ENCODE measurements at places on chromosomes 7 and 10.

DNA sequence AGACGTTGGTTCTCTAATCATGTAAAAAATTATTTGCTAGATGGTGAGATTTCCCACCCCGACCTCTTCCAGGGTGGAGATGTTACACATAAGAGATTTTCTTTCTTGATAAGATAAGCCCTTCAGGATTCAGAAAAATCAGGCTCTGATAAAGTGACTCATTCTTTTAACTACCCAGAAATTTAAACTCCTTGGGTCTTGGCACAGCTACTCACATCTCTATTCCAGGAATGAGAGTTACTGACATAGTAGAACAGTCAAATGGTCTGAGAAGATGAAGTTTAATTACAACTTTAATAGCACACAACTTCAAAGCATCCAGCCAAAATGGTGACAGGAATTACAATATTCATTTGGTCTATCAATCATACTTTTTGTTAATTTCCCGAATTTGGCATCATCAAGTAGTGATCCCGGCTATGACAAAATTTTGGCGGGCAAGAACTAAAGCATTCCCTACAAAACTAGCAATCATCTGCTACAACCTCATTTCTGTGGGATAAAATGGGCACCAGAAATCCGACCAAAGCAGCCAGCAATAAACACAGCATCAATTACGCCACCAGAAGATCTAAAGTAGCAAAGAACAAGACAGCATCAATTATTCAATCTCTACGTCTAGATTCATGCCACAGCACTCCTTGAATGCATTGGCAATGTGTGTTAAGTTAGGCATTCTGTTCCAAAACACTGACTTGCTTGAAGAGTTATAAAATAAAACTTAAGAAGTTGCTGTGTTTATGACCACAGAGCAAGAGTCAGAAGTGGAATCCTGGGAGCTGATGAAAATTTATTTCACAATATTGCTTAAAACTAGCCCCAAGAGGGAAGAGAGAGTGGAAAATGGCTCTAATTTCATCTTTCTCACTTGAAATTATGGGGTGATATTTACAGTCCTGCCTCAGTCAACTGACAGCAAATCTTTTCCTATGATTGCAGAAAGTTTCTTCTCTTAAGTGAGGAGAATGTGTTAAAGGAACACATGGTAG, 565.7 kb upstream of the ANKRD30A start:
- DNase-seq, result no peak

DNA sequence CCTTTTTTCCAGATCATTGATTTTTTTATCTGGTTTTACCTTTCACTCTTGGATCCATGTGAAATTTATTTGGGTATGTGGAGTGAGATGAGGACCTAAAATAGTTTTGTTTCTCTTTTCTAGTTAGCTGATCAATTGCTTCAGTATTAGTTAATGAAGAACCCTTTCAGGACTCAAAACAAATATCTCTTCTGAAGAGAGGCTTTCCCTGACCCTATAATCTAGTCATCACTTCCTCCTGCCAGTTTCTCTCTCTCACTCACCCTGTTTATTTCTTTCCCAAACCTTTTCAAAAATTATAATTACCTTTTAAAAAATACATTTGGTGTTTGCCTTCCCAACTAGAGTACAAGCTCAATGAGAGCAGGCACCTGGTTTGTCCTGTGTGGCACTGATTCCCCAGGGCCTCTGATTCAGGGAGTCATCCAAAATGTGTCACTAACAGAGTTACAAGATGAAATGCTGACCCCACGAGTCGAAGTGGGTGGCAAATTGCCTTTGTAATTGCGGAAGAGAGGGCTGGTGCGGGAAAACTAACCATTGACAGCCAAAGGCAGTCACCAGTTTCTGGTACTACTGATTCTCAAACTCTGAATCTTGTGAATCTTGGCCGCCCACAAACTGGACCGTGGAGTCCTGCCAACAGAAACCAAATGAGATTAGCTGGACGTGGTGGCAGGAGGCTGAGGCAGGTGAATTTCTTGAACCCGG, 2.4 kb downstream of the TMEM140 start:
- DNase-seq, result no peak

- peak; percentile 70 for DNase-seq
Observed at GRCh38 chr7:100691676-100692577, 2.1 kb downstream of the GIGYF1 start.

DNA sequence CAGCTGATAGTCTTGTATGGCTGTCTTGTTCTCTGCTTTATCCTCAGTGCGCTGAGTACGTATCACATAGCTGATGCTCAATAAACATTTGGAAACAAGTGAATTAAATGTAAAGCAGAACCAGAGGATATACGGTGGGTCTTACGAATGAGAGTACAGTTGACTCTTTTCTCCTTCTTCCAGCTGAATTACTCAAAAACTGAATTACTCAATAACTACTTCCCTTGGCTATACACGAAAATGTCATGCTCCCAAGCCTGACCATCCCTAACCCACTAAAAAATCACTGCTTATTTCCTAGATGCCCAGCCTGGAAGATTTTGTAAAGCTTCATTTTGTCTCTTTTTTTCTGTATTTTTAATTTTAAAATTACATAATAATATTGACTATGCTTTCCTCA, 3.2 kb upstream of the RSU1 start:
- DNase-seq, result no peak

DNA sequence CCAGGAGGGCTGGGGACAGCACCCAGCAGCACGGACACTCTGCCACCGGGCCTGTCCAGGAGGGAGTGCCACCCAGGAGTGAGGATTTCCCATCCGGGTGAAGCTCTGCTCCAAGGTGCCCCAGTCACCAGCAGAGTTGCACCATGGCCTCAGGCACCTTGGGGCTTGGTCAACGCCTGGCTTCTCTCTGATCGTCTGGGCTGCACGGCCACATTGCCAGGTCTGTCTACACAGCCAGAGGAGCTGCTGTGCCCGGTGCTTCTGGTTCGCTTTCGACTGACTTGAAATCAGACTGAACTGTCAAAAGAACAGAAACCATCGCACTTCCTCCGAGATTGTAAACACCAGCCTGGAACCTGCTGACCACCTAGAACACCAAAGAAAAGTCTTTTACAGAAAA, 12.0 kb downstream of the SHH start:
- no peak for DNase-seq

DNA sequence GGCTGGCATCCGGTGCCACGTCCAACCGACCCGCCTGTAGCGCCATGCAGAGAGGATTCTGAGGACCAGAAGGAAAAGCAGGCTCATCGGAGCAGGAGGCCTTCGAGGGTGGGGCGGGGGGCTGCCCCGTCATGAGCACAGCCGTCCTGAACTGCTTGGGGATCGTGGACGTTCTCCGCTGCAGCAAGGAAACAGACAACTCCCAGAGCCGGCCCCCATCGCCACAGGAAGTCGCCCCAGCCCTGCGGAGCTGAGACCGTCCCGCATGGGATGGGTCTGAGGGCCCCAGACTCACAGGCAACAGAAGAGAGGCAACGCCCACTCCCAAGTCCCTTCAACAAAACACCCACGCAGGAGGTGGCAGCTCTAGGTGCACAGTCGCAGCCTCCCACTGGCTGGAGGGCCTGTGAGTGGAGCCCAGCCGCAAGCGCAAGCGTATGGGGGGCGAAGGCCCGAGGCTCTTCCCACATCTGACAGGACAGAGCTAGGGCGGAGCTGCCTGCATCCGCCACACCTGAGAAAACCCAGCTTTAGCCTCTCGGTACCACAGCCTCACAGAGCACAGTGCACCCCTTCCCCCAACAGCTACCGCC, 64.7 kb upstream of the TNRC18 start:
- no peak for DNase-seq

DNA sequence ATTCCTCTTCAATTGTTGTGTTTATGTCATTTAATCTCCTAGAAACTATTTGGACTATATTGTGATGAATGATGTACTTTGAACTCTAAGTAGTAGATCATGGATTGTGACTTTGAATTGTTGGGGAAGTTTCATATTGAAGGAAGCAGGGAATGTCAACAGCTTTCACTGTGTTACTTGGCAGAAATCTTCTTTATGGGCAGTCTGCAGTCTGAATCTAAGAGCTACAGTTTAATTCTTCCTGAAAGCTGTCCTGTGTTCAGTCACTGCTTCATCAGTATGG, 91.6 kb downstream of the PPP1R9A start:
- no peak for DNase-seq

DNA sequence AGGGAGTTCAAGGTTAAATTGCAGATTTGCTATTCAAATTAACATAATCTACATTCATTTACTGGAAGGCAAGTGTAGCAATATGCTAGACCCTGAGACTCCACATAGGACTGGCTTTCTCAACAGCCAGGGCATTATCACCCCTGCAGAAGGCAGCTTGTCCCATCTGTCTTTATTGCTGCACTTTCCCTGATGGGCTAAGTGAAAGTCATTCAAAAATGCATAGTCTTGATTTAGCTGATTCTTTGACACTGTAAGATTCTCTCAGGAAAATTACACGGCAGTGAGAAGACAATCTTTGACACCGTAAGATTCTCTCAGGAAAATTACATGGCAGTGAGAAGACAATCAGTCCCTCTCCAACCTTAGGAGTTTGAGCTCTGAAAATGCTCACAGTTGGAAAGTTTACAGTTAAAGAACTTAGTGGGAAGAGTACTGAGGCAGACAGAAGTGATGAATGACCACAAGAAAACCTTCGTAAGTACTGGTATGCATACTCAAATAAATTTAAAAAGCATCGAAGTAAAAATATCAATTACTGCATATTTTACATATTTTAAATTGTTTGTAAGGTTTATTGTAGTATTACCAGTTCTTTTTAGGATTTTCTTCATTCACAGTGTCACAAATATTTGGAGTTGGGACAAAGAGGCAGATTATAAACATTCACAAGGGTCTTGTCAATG, 88.9 kb downstream of the RAPGEF5 start:
- DNase-seq, result no peak

- no peak for DNase-seq
Observed at GRCh38 chr7:130948822-130949221, 214.8 kb upstream of the KLF14 start.

DNA sequence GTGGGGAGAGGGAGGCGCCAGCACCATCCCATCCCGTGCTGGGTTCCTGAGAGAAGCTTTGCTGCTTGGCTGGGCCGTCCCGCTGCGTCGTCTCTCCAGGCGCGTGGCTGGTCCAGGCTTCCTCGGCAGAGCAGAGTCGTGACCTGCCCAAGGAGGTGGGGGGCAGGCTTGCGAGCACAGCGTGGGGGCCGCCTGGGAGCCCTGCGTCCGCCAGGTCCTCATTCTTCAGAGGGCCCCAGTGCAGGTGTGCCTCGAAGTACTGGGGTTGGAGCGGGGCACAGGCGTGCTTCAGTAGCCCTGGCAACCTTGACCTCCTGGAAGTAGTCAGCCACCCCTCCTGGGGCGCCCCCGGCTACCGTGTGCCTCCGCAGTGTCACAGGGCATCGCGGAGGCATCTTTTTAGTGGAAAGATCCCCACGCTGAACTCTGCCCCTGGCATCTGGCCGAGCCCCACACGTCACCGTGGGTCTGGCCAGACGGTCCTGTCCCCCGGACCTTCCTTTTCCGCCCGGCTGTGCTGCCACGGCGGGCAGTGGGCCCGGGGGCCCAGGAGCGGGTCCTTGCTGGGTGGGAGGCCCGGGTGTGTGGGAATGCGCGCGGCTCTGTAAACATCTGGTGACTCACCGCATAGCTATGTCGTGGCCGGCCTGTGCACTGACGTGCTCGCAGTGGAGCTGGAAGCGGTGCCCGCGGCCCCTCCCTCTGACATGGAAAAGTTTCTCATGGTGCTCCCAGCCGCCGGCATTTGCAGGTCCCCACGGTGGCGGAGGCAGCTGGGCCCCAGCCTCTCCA, 6.4 kb downstream of the MAFK start:
- no peak for DNase-seq

- no peak for DNase-seq
Observed at GRCh38 chr7:37095122-37095521, 353.5 kb downstream of the ELMO1 start.

- no peak for DNase-seq
Observed at GRCh38 chr7:81419731-81420130, 350.1 kb downstream of the HGF start.

DNA sequence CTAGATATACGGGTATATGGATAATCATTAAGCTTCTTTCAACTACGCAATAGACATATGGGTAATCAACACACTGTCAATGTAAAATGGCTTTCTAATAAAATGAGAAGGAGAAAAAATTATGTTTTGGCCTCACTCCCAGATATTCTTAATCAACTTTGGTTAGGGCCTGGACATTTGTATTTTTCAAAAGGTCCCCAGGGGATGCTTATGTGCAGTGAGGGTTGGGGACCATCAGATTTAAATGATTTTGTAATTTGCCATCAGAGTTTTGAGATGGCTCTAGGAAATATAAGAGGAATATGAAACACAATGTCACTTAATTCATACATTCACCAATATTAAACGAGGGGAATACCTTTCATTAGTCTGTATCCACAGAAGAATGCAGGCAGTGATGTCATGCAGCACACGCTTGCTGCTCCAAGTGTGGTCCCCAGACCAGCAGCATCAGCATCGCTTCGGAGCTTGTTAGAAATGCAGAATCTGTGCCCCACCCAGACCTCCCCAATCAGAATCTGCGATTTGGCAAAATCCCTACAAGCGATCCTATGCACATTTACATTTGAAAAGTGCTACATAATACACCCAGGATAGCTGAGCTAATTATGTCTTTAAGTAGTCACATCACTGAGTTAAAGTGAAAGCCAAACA, 75.1 kb downstream of the INHBA start:
- DNase-seq, result no peak

- DNase-seq, result no peak
Observed at GRCh38 chr10:105042906-105043552, 401.9 kb downstream of the SORCS3 start.

GRCh38 chr7:120997882-120998474, 9.5 kb downstream of the CPED1 start:
- no peak for DNase-seq

DNA sequence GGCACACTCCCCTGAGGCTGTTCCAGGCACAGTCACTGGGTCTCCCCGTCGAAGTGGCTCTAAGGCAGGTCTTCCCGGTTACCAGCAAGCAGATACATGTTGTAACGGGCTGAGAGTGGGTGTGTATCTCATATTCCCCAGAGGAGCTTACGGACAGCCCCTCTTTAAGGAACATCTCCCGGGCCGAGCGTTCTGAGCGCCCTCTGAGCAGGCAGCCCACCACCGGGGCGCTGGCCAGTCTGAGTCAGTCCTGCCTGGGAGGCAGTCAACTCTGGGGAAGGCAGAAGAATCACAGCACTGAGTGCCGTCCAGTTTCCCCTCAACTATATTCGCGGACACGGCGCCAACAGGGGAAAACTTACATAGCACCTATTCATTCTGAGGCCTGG, 117.4 kb downstream of the LHPP start:
- no peak for DNase-seq

DNA sequence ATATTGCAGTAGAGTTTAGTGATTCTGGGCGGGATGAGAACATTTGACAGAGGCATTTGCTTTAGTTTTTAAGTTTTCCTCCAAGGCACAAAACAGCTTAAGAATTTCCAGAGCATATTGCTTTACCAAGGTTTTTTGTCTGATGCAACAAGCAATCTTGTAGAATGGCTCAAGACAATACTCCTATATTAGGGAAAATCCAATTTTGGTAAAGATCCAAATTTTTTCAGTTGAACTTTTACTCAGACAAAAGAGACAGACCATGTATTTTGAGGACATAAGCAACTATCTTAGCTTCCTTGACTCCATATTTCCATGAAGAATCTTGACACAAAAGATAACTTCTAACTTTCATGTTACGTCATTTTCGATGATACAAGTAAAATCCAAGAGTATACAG, 92.3 kb upstream of the NANOS1 start:
- DNase-seq, result no peak

GRCh38 chr7:33905389-33906032, at the start of gene BMPER:
Gene BMPER, plus strand, starts transcription at chr7:33905539. Its CDS starts 75 bp downstream, at chr7:33905614.
- no peak for DNase-seq

- no peak for DNase-seq
Observed at GRCh38 chr10:78211561-78212051, 177.9 kb downstream of the RPS24 start.

Measured in activated CD8-positive, alpha-beta memory T cell treated with anti-CD3 and anti-CD28 coated beads for 1 hour (primary cell).